Colonic mucosa (tissue), 4 donors: ENCODE measurements at places on chromosomes 5 and 9. TPM values are rescaled to one million over a fixed set of nuclear protein-coding genes. Genes with fewer than 3 reads are reported as not detected.
A peak's percentile ranks its signal among the peaks of the same experiment; 100 is the strongest.

DNA sequence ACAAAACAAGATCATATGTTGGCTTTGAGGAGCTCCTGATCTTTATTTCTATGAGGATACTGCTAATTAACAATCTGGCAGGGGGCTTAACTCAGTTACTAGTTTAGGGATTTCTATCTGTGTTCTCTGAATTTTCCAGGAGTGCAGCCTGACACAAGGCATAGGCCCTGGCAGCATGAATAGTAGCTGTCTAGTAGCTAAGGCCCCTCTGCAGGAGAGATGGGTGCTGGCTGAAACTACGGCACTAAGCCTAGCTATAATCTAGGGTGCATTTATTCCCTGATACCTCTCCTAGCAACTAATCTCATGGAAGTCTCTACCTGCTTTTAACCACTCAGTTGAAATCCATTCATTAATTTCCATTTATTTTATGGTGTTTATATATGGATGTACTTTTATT lies 268.2 kb downstream of the TMEM232 start:
- no peak overlapping the region for H3K4me3 ChIP-seq
- no peak overlapping the region for H3K27ac ChIP-seq
- no peaks in the 10 kb centered on the region for H3K27me3 ChIP-seq
- DNase-seq: no peak
- no peaks in the 10 kb centered on the region for H3K36me3 ChIP-seq

GRCh38 chr5:168457542-168457941 lies 28.7 kb upstream of the RARS1 start:
- H3K36me3 ChIP-seq: no peaks in the 10 kb centered on the region
- no peak for DNase-seq
- no peak overlapping the region for H3K4me3 ChIP-seq
- no peaks in the 10 kb centered on the region for H3K4me1 ChIP-seq

GRCh38 chr5:42787073-42787472 lies 24.6 kb downstream of the SELENOP start:
- DNase-seq: no peak
- no peaks in the 10 kb centered on the region for H3K36me3 ChIP-seq
- no peaks in the 10 kb centered on the region for H3K4me1 ChIP-seq
- H3K27me3 ChIP-seq: no peaks in the 10 kb centered on the region
- H3K4me3 ChIP-seq: no peak overlapping the region
- H3K27ac ChIP-seq: no peak overlapping the region

GRCh38 chr5:167949435-167949834 lies 342.0 kb upstream of the WWC1 start:
- DNase-seq: no peak
- H3K36me3 ChIP-seq: no peaks in the 10 kb centered on the region
- no peaks in the 10 kb centered on the region for H3K27me3 ChIP-seq
- H3K4me3 ChIP-seq: no peak overlapping the region

DNA sequence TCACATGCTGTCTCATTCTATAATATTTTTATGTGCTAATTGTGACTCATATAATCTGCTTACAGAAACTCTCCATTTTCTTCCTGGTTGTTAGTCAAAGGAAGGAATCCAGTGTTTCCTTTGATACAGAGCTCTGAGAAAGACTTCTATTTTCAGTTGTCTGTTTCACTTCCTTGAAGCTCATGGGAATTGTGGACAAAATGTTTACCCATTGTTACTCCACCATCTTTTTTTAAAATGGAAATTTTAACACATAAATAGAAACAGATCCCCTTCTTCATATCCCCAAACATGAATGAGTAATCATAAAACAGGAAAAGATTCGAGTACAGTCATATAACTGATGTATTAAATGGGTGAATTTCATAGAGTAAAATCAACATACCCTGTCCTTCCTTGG lies 42.0 kb upstream of the KCNN2 start:
- H3K27me3 ChIP-seq: no peaks in the 10 kb centered on the region
- H3K4me1 ChIP-seq: no peaks in the 10 kb centered on the region
- DNase-seq: no peak
- H3K4me3 ChIP-seq: no peak overlapping the region
- H3K36me3 ChIP-seq: no peaks in the 10 kb centered on the region
- no peak overlapping the region for H3K27ac ChIP-seq

DNA sequence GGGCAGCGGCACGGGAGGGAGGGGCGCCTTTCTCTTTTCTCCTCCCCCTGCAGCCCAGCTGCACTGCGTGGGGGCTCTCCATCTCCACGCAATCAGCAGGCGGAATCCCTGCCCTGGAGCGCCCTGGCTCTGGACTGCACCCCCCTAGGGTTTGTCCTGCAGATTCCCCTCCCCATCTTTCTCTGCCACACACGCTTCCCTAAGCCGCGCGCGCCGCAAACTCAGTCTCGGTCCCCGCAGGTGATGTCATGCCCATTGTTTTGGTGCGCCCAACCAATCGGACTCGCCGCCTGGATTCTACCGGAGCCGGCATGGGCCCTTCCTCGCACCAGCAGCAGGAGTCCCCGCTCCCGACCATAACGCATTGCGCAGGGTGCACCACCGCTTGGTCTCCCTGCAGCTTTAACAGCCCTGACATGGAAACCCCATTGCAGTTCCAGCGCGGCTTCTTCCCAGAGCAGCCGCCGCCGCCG lies at the start of gene KCNN2:
Gene KCNN2, plus strand, starts transcription at position 347 of the 473 bp plus-strand sequence. Its CDS starts 70 bp downstream, at position 417.
- H3K36me3 ChIP-seq: no peaks in the 10 kb centered on the region
- H3K4me3 ChIP-seq: peak within 1 kb of the TSS; percentile 54
- peak; percentile 86 for DNase-seq
- H3K27ac ChIP-seq: no peak within 1 kb of the TSS
- peaks cover 6% of the 10 kb centered on the region for H3K4me1 ChIP-seq
- peaks cover 51% of the 10 kb centered on the region for H3K27me3 ChIP-seq

GRCh38 chr5:91266184-91266705 lies 116.9 kb downstream of the ARRDC3 start:
- no peaks in the 10 kb centered on the region for H3K36me3 ChIP-seq
- no peak for DNase-seq
- H3K4me1 ChIP-seq: no peaks in the 10 kb centered on the region
- no peak overlapping the region for H3K4me3 ChIP-seq
- no peaks in the 10 kb centered on the region for H3K27me3 ChIP-seq

DNA sequence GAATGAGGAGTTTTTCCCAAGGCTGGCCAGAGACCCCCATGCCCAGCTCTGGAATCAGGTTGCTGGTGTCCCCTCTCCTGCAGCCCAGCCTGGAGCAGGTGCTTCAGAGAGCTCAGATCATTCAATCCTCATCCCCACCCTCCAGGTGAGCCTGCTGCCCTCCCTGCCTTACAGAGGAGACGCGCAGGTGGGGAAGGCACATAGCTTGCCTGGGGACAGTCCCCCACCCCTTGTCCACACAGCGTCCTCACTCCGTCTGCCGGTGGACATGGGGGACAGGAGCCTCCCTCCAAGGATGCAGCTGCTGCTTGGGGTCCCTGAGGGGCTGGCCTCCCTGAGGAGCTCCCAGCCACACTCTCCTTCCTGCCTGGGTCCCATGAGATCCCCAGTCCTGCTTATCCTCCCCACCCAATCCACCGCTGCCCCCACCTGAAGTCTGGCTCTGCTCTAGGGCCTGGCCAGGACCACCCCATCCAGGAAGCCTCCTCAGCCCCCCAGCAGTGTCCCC lies 17.1 kb upstream of the QSOX2 start:
- no peaks in the 10 kb centered on the region for H3K27me3 ChIP-seq
- no peaks in the 10 kb centered on the region for H3K36me3 ChIP-seq
- H3K4me3 ChIP-seq: no peak overlapping the region
- DNase-seq: no peak
- H3K4me1 ChIP-seq: no peaks in the 10 kb centered on the region
- H3K27ac ChIP-seq: no peak overlapping the region

DNA sequence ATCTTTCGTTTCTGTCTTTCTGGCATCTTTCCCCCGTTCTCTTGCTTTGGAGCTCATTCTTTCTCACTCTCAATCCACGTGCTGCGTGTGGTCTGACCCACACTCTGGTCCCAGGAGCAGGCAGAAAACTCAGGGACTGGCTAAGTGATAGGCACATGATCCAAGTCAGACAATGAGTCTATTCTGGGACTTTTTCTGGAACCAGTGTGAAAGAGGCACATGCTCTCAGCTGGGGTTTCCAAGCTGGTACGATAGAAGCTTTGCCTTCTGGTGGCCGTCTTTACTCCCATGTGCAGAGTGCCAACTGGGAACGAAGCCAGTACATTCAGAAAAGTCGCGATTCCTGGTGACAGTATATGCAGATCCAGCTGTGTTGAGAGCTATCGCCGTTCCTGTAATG lies 94.4 kb downstream of the PDZD2 start:
- no peaks in the 10 kb centered on the region for H3K36me3 ChIP-seq
- no peaks in the 10 kb centered on the region for H3K27me3 ChIP-seq
- no peaks in the 10 kb centered on the region for H3K4me1 ChIP-seq

GRCh38 chr9:26727471-26727870 lies 165.1 kb downstream of the CAAP1 start:
- H3K27ac ChIP-seq: no peak overlapping the region
- no peak overlapping the region for H3K4me3 ChIP-seq
- H3K27me3 ChIP-seq: no peaks in the 10 kb centered on the region
- H3K4me1 ChIP-seq: no peaks in the 10 kb centered on the region
- H3K36me3 ChIP-seq: no peaks in the 10 kb centered on the region

Gene PCDHA4
- 0.58 TPM for total RNA-seq

Gene GKAP1
- 3.7 TPM for total RNA-seq

Gene SH3TC2
- total RNA-seq: 2.5 TPM

Gene MELK
- total RNA-seq: 39.8 TPM
